ENCODE measurements at places on chromosomes 5 and 9.

DNA sequence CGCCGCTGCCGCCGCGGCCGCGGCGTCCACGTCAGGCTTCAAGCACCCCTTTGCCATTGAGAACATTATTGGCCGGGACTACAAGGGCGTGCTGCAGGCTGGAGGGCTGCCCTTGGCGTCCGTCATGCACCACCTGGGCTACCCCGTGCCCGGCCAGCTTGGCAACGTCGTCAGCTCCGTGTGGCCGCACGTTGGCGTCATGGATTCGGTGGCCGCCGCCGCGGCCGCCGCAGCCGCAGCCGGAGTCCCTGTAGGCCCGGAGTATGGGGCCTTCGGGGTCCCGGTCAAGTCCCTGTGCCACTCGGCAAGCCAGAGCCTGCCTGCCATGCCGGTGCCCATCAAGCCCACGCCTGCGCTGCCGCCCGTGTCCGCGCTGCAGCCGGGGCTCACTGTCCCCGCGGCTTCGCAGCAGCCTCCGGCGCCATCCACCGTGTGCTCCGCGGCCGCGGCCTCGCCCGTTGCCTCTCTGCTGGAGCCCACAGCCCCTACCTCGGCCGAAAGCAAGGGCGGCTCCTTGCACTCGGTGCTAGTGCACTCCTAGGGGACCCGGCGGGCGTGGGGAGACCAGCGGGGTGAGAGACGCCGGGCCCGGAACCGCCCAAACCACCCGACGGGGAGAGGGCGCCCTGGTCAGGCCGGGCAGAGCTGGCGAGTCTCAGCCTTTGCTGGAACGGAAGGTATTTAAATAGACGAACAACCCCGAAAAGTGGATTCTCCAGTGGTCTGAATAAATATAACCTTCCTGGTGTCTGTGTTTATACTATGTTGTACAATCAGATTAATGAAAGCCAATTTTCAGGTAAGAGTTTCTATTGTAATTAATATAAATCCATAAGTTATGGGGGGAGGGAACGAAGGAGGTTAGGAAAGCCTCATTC lies 1.2 kb downstream of the FOXB2 start:
- peak; percentile 30 for DNase-seq

- DNase-seq = no peak
These were observed 19.8 kb downstream of the GPRIN1 start for GRCh38 chr5:176590035-176590717.

DNA sequence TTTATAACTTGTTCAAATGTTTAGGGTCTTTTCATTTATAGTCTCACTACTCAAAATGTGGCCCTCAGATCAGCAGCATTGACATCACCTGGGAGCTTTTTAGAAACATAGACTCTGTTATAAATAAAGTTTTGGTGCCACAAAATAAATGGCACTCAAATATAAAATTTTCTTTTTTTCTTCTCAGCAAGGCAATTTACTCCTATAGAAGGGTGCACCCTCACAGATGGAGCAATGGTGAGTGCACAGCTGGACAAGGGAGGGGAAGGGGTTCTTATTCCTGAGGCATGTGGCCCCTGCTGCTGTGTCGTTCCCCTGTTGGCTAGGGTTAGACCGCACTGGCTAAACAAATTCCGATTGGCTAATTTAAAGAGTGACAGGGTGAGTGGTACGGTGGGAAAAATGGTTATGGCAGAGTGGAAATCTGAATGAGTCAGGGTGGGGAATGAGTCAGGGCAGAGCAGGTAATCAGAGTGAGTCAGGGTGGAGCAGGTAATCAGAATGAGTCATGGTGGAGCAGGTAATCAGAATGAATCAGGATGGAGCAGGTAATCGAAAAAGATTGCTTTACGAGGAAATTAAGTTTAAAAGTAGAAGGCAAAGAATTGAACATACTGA lies 31.8 kb upstream of the C7 start:
- peak; percentile 27 for DNase-seq

DNA sequence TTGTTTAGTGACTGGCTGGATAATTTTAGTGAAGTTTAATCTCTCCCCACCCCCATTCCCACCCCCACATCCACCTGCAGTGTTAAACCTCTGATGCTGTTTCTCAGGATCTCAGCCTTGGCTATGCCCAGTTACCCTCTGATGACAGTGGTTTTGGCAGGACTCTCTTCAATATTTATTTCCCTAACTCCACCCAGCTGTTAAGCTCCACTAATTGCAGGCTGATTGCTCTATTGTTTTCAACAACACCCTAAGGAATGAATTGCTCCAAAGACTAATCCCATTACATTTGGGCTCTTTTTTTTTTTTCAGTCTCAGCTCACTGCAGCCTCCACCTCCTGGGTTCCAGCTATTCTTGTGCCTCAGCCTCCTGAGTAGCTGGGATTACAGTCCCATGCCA lies 46.3 kb downstream of the PHAX start:
- DNase-seq = no peak

- no peak for DNase-seq
These were observed 56.7 kb downstream of the TLE1 start for GRCh38 chr9:81632599-81632998.

GRCh38 chr9:130720762-130721161 lies 27.2 kb downstream of the EXOSC2 start:
- DNase-seq = no peak

DNA sequence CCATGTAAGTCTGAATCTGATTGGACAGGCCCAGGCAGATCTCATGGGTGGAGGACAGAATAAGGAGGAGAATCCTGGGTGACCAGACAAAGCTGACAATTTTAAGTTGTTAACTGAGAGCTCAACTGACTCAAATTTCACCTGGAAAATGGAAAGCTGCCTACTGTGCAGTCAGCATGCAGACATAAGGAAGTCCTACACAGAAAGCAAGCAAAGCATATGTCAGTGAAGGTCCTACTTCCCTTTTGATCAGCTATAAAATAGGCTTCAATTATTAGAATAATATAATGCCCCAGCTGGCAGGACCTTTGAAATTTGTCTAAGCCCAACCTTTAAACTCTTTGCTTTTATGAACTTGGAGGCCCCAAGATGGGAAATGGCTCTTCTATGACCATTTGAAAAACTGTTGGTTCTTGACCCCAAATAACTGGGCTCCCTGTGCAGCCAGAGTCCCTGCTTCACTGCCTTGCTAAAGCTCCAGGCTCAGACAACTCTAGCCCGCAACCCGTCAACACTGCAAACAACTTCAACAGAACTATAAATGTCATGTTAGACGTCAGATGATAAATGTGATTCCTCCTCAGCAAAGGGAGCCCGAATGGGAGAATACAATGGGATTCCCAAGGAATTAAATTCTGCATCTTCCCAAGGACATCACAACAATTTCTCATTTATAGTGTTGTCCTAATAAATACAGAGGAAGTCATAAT lies 118.9 kb upstream of the ADRA1B start:
- no peak for DNase-seq

DNA sequence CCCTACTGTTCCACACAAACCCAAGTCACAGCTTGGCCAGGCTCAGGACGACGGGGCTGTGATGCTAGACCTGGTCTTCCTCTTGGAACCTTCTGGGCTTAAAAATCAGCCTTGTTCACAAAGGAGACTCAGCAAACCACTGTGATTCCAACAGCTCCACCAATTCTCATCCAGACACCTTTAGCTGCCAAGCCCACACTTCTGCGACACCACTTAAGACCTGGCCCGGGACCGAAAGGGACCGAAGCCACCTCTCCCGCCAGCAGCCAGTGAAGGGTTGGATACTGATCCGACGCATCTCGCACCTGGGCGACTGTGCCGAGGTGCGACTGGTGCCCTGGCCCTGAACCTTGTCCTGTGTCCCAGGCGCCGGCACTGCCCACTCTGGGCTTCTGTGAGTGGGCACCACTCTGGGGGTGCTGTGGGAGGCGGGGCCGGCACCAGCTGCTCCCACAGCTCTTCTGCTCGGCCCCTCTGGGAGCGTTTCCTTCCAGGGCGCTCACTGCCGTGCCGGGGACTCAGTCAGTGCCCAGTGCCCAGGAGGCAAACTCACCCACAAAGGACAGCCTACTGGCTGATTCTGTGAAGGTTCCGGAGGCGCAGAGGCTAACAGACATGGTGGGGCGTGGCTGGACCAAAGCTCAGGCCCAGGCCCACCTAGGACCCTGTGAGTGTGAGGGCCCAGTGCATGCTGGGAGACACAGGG lies 50.9 kb downstream of the EXD3 start:
- DNase-seq = no peak

- no peak for DNase-seq
These were observed 169.2 kb downstream of the C9orf50 start for GRCh38 chr9:129451669-129452068.

DNA sequence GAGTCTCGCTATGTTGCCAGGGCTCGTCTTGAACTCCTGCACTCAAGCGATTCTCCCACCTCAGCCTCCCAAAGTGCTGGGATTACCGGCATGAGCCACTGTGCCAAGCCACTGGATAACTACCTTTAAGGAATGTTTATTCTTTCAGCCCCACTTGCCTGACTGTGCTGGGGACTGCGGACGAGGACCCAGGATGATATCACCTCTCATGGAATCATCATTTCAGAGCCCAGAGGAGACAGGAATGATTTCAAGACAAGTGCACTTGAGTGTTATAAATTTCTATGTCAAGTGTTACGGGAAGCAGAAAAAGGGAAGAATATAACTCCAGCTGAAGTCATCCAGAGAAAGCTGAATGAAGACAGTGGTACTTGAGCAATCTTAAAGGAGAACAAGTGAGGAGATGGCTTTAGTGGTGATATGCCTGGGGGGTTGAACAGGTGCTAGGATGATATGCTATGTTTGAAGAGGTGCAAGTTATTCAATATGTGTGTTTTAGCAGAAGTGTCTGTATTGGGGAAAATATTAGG lies 109.3 kb downstream of the DCP2 start:
- DNase-seq = no peak

DNA sequence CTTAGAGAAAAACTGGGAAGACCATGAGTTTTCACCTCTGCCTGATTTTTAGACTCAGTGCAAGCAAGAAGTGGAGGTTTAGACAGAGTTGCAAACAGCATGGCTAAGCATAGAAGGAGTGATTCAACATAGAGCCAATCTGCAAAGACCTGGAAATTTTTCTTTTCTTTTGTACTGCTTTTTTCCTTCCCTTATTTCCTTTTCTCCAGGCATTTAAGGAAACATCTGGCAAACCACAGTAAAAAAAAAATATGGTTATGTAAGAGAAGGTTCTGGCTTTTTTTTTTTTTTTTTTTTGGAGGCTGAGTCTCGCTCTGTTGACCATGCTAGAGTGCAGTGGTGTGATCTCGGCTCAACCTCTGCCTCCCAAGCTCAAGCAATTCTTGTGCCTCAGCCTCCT lies 16.6 kb upstream of the DCAF12 start:
- DNase-seq = no peak

- no peak for DNase-seq
These were observed 507.8 kb upstream of the MPDZ start for GRCh38 chr9:13787234-13787833.

DNA sequence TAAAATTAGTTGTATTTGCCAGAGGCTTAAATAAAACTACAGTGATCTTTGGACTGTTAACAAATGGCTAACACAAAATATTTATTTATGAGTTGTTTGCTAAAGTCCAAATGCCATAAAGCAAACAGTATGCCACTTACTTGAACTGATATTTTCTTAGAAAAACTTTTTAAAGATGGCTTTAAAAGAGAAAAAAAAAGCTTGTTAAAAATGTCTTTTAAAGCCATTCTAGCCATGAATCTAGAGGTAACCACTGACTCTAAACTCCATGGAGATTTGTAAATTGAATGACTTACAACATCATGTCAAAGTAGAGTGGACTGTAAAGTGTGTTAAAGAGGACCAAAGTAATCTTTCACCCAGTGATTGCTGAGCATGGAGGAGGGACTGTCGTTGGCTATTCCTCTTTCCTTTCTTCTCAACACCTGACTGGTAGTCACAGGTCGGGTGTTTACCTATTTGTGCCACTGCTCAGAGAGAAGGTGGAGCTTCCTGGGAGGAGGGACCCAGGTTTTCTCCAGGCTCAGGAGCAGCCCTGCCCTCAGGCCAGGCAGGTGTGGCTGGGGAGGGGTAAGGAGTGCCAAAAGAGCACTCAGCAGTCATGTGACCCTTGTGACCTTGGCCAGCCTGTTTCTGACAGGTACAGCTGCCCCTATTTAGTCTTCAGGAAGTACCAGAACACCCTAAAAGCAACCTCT lies 69.1 kb upstream of the TJP2 start:
- DNase-seq = no peak

DNA sequence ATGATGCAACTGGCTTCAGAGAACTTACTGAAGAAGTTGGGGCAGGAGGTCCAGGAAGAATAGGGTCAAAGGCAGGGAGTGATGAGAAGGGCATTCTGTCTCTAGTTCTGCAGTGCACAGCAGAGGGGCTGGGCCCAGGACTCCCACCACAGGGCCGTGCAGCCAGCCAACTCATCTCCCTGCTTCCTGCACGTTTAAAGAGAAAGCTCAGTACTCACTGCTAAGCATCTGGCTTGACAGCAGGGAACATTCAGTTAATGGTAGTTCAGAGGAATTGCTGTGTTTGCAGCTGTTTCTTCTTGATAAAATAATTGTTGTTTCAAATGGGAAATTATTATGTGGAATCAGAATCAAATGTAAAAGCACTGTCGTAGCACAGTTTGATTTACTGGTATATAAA lies 25.6 kb upstream of the SCAMP1 start:
- DNase-seq = no peak

DNA sequence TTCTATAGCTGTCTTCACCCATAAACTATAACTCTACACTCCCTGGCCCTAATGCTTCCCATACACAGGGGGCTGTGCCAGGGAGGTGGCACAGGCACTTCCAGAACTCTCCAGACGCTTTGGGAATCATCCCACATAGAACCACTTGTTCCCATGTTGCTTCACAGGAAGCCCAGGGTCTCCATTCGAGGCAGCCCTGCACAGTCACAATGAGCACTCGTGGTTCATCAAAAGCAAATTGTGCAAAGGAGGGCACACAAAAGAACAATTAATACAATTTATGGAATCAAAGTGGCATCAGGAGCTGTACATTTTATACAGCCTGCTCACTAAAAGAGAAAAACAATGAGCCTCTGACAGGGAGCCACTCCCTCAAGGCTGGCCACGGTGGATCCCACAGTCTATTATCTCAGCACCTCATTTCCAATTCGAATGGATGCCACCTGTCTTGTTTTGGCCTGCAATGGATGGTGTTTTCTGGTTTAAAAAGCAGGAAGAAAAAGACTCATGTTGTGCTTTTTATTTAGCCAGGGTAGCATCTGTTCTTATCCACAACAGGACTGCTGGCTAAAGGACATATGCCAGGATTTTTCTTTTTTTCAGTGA lies 354.8 kb downstream of the ENC1 start:
- no peak for DNase-seq

GRCh38 chr5:109767997-109768396 lies 78.3 kb downstream of the MAN2A1 start:
- no peak for DNase-seq

DNA sequence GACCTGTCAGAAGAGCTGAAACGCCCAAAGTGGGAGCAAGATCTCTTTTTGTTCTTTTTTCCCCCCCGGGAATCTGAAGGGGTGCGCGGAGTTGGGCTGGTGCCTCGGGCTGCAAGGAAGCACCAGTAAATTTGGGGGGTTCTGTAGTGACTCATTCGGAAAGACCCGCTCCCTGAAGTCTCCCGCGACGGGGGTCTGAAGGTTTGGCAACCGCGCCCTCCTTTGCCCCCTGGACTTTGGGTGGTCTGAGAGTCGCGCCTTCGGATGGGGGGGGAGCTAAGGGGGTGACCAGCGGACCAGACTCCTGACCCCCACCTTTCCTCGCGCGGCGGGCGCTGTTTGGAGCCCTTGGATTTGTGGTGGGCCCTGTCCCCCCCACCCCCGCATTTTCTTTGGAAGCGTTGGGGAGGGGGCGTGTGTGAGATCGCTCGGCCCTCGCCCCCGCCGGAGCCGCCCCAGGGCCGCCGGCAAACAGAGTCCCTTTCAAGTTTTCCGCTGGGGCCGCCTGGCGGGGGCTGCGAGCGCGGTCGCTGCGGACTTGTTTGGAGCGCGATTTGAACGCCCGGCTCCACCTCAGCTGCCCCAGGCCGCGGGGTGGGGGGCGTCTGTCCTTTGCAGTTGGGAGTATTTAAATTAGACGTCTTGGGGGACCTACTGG lies 2.0 kb downstream of the CXXC5 start:
- peak; percentile 58 for DNase-seq
